ENCODE measurements at places on chromosomes 6 and 20.

- peak; percentile 67 for DNase-seq
These were observed 43.8 kb upstream of the AFDN start for GRCh38 chr6:167782698-167783517.

DNA sequence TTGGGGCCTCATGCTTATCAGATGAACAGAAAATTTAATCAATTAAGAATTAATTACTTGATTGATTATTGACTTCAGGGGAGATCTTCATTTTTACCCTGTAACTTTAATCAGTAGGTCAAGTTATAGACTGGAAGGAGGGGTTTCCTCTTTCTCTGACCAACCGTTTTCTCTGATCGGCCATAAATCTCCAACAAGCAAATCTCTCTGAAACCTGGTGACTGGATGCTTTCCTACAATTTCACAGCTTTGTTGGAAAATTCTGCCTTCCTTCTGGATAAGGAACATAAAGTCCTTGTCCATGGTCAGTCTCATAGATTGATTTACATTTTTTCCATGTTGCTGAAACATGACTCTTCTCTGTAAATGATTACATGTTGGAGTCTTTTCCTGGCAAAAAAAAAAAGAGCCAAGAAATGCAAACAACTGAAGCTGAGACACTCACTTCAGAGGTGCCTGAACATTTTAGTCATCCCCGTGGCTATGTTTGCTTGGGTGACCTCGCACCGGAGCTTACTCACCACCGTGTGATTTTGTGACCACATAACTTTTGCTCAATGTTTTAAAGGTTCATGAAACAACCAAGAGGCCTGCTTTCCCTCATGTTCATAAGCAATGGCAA, 31.0 kb downstream of the IRF4 start:
- no peak for DNase-seq

GRCh38 chr6:25177500-25178028, 101.6 kb upstream of the CARMIL1 start:
- no peak for DNase-seq

DNA sequence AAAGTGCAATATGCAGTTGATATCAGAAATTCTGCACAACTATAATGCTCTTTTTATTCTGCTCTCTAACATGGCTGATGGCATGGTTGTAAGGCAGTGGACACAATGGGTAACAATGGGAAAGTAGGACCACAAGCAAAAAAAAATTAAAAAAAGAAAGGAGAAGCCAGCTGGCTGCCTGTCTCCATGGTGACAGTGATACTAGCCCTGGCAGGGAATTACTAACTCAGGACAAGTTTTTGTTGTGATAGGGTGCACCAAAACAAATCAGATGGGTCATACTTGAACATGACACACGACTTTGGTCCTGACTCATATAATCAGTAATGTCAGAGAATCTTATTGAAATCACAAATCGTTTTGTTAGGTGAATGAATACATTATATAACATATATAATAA, 169.4 kb downstream of the TRDN start:
- no peak for DNase-seq

- DNase-seq = no peak
These were observed 194.6 kb downstream of the PRKN start for GRCh38 chr6:162533009-162533400.

- no peak for DNase-seq
These were observed 72.0 kb downstream of the TTLL2 start for GRCh38 chr6:167396659-167397490.
